ENCODE measurements at places on chromosomes 12 and 14.
A peak's percentile ranks its signal among the peaks of the same experiment; 100 is the strongest.

- DNase-seq = no peak
Observed at GRCh38 chr14:38929416-38929815, 173.6 kb downstream of the SEC23A start.

GRCh38 chr12:93602897-93603668 lies 30.6 kb downstream of the SOCS2 start:
- no peak for DNase-seq

GRCh38 chr14:95254288-95254687 lies 65.4 kb downstream of the CLMN start:
- no peak for DNase-seq

DNA sequence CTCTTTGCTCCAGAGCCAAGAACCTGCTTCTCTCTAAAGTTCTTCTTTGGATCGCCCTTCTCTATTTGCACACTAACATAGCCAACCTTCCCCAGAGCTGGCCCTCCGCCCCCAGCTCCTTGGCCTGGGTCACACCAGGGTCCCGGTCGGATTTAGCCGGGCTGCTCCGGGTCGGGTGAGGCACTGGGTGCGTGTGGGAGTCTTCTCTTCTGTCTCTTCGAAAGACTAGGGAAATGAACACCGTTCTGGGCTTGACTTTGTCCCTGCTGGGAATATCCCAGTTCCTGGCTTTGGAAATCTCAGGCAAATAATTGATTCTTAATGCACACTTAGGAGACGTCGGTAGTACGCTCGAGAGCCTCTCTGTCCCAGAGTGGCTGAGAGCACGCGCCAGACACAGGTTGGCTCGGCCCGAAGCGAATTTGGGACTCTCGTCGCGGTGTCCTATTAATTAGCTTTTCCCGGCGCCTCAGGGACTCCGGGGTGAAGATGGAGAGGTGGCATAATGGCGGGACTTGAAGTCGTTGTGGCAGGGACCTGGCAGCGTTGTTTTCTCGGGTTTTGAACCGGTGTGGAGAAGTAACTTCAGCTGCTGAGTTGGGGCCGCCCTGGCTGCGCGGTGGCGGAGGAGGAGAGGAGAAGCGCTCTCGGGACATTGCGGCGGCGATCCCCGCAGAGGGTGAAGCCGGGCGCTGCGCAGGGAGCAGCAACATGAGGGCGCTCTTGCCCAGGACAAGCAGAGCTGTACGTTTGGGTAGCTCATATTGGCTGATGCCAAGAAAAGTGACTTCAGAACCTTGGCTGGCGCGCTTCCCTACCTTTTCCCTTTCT lies 7.5 kb downstream of the FOXG1 start:
- DNase-seq = no peak

- DNase-seq = no peak
Observed at GRCh38 chr12:34347367-34347766, 325.1 kb downstream of the ALG10 start.

- DNase-seq = no peak
Observed at GRCh38 chr12:57775563-57776246, 3.3 kb downstream of the EEF1AKMT3 start.

- peak; percentile 95 for DNase-seq
Observed at GRCh38 chr14:50231475-50232275, at the start of gene SOS2. Gene SOS2 (minus strand): TSS chr14:50231578. CDS start chr14:50231283, 295 bp downstream.

- DNase-seq = no peak
Observed at GRCh38 chr12:26340649-26341048, 145.3 kb downstream of the SSPN start.

GRCh38 chr14:44490966-44491365 lies 16.1 kb downstream of the FSCB start:
- DNase-seq = no peak

DNA sequence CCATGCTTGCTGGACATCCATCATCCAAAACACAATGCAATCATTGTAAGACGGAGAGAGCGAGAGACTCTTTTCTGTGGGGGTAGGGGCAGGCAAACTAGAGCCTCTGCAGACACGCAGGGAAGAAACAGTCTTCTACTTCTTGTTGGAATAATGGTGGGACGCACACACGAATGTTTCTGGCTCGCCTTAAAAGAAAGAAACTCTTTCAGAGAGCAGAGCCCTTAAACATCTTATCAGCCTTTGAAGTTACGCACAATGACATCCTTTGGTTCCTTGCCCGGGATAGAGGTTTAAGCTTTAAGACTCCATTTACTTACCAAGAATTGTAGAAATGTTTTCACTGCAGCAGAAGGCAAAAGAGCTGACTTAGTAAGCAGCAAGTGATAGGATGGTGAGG lies 133.8 kb upstream of the FOXN3 start:
- DNase-seq = no peak

Measured in Right ventricle myocardium inferior (tissue), 1 donor.